Inflammatory macrophage treated with lipopolysaccharide for 1 hour (primary cell): ENCODE measurements at places on chromosomes 7 and 10.
A peak's percentile ranks its signal among the peaks of the same experiment; 100 is the strongest.

- DNase-seq = no peak
Measured at GRCh38 chr7:1733206-1733907, 63.3 kb downstream of the ELFN1 start.

DNA sequence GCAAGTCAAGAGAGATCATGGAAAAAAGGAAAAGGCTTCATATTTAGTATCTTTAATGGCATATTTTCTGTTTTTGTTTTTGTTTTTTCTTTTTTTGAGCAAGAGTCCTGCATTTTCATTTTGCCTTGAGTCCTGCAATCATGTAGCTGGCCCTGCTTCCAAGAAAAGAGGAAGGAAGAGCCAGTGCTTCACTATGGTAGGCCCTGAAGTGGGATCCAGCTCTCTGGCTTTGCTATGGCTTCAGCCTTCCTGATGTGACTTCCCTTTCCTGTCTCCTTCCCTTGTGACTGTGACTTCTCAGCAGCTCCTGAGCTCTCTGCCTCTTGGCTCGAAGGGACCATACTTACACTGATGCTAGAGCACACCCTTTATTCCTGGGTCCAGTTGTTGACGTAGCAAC, 512.3 kb downstream of the INHBA start:
- peak; percentile 77 for DNase-seq

DNA sequence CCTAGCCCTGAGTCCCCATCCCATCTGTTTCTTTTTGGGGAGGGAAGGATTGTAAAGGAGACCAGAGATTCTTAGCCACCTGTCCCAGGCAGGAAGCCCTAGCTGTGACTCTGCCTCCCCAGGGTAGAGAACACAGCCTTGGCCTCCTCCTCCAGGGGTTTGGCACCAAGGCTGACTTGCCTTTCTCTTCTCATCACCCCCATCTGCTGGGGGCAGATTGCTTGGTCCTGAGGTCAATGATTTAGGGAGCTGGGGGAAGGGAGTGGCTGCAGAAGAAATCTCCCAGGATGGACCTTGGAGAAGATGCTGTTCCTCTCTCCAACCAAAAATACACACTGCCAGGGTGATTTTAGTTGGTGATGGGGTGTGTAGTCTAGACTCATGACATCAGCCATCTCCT, 2.6 kb upstream of the MNX1 start:
- no peak for DNase-seq

GRCh38 chr10:71606257-71607081, 113.1 kb downstream of the C10orf105 start:
- no peak for DNase-seq

DNA sequence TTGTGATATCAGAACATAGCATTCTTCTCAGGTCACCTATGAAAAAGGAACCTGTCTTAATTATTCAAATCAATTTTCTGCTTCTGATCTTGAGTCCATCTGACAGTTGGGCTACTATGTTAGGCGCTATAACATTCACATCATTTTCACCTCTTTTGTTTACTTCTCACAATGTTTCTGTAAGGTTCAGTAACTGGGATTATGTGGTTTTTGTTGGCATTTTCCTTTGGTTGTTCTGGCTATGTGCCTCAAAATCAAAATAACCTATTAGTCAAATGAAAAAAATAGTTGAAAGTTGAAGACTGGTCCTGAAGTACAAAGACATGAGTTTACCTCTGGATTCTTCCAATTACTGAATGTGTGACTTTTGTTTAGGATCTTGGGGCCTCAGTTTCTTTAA, 221.3 kb upstream of the SMIM30 start:
- no peak for DNase-seq

- no peak for DNase-seq
Measured at GRCh38 chr7:7920481-7920880, 48.1 kb upstream of the GLCCI1 start.

GRCh38 chr7:50151661-50152060, 58.6 kb upstream of the ZPBP start:
- DNase-seq = no peak

- DNase-seq = no peak
Measured at GRCh38 chr7:108736221-108736891, 166.7 kb downstream of the DNAJB9 start.
